ENCODE measurements at places on chromosomes 12 and 14.

DNA sequence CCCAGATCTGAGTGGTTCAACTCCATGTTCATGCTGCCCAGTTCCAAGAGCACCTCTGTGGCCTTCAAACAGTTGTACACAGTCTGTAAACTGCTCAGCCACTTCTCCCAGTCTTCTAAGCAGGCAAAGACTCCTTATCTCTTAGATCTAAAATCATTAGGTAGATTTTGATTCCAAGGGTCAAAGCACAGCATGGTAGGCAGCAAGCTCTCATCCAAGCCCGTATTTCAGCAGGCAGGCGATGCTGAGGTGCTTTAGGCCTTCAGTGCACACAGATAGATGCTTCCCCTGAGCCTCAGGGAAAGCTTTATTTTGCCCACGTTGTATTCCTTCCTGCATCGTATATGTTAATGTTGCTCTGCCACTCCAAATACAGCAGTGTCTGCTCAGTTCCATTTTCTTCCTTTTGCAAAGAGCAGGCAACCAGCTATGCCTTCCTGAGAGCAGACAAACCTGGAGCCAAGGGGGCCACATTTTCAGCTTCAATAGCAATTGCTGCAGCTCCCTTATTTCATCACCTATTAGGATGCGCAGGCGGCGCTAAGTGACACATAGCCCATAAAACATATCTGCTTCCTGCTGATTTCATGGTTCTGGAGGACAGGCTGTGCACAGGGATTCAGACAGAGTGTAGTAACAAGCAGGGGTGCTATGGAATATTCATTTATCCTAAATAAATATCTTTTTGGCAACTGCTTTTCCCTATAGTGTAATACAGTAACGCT, 67.5 kb downstream of the ETV6 start:
- no peak for DNase-seq

GRCh38 chr14:102811971-102812370, 34.7 kb downstream of the TRAF3 start:
- no peak for DNase-seq

DNA sequence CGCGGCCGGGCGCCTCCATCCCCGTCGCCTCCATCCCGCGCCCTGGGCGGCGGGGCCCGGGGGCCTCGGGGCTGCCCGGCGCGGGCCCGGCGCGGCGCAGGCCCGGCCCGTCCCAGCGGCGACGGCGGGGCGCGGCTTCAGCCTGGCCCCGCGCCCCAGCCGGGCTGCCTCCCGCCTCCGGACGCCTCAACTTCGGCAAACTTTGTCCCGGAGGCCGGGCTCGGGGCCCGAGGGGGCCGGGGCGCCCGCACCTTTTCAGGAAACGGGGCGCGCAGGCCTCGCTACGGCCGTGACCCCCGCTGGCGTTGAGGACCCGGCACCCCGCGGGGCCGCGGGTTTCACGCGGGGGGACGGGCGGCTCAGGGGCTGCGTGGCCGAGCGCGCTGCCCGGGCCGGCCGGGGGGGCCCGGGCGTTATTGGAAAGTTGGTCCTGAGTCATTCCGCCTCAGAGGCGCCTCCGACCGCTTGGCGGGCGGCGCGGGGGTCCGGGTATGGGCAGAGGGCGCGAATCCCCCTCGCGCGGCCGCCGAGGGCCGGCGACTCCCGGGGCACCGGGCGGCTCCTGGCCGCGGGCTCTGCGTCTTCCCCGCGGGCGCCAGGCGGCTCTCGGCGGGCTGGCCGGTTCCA, 575 bp downstream of the TRAF3 start:
- no peak for DNase-seq

GRCh38 chr12:24027352-24027751, 77.9 kb upstream of the SOX5 start:
- no peak for DNase-seq

- no peak for DNase-seq
These were observed 38.6 kb downstream of the SPTSSA start for GRCh38 chr14:34423445-34423844.

- DNase-seq, result no peak
These were observed 5.8 kb upstream of the HCAR3 start for GRCh38 chr12:122722387-122722786.

GRCh38 chr12:109580272-109580671, 6.7 kb downstream of the MVK start:
- DNase-seq, result no peak

DNA sequence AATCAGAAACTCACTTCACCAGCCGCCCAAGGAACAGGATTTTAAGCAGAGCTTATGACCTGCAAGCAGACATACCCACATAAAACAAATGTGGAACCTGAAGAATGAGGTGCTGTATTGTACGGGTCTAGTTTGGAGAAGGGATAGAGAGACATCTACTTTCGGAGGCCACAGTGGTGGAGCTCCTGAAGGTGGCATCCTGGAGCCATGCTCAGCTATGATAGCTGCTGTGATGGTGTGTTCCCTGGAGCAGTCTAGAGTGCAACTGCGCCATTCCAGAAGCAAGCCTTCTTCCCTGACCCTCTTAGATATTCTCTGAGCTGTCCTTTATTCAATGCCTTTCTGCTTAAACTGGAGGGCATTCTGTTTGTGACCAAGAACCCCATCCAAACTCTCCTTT, 402.6 kb downstream of the FUT8 start:
- no peak for DNase-seq

GRCh38 chr14:52227619-52228222, 39.8 kb upstream of the PTGDR start:
- no peak for DNase-seq

- DNase-seq, result no peak
These were observed 583.4 kb downstream of the VRK1 start for GRCh38 chr14:97380539-97380941.

- no peak for DNase-seq
These were observed 4.2 kb upstream of the GRIP1 start for GRCh38 chr12:66683073-66683472.

DNA sequence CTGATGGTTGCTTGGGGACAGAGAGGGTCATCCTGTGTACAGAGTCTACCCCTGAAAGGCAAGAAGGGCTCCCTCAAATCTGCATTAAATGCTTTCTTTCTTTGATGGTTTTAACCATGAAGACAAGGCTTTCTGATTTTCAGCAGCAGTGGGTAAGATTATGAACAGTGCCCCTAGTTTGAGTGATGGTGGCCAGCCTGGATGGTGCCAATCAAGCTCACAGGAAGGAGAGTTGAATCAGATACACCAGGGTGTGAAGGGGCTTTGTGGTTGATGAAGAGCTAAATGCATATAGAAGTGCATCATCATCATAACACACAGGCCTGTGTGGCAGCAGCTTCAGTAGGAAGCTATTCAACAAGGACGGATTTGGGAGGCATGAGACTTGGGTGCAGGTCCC, 5.7 kb downstream of the KRT85 start:
- no peak for DNase-seq
